Renal cortex interstitium (tissue), 15 donors: ENCODE measurements at places on chromosomes 2 and 18. TPM values are rescaled to one million over a fixed set of nuclear protein-coding genes. Genes with fewer than 3 reads are reported as not detected.

Gene DARS1
- polyA plus RNA-seq = 131 TPM

Gene DSEL
- polyA plus RNA-seq = 20.3 TPM

Gene CFC1
- not detected for polyA plus RNA-seq

Gene ST6GAL2
- polyA plus RNA-seq = 18.4 TPM

Gene NETO1
- polyA plus RNA-seq = 1.0 TPM

Gene MAL
- 300 TPM for polyA plus RNA-seq

Gene CCDC102B
- 5.6 TPM for polyA plus RNA-seq
